ENCODE measurements at places on chromosomes 6 and 20. TPM values are rescaled to one million over a fixed set of nuclear protein-coding genes. Genes with fewer than 3 reads are reported as not detected.
A peak's percentile ranks its signal among the peaks of the same experiment; 100 is the strongest.

ZFAND3 gene
- total RNA-seq, result 23.4 TPM

DNA sequence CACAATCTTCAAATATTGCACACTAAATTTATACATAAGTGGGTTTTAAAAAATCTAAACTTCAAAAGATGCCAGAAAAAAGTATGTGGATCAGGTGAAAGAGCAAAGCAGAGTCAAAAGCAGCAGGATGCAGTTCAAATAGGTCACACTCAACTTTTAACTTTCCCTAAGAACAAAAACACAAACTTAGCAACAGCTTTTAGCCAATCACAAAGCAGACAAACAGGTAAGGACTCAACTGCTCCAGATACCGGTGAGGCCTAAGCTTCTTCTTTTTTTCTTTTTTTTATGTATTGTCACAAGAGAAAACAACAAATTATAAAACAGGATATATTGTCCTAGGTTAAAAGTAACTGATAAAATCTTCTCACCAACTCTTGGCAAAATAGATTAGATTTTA lies 74.7 kb downstream of the SESN1 start:
- DNase-seq, result no peak

DNA sequence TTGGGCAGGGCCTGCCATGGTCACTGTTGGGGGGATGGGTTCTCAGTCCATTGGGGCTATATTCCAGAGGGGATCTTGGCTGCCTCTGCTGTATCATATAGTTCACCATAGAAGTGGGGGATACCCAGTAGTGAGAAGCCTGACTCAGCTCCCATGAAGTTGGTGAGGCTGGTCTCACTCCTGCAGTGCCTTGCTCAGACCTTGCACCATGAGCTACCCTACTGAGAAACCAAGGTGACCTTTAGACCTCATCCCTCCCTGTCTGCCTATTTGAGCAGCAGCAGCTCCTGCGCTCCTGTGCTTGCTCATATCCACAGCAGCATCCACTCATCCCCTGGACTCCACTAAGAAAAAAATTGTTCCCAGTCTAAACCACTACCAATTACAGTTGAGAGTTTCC lies 56.0 kb upstream of the HEY2 start:
- DNase-seq, result no peak

GRCh38 chr6:129672881-129673631 lies 36.9 kb downstream of the ARHGAP18 start:
- DNase-seq, result no peak

SPATA25 gene
- 1.7 TPM for total RNA-seq

GRCh38 chr20:3168079-3168828 lies 5.1 kb downstream of the LZTS3 start:
- no peak for DNase-seq

ALDH8A1 gene
- total RNA-seq, result 1.4 TPM

GRCh38 chr6:12049165-12049564 lies 37.1 kb downstream of the HIVEP1 start:
- DNase-seq, result no peak

DNA sequence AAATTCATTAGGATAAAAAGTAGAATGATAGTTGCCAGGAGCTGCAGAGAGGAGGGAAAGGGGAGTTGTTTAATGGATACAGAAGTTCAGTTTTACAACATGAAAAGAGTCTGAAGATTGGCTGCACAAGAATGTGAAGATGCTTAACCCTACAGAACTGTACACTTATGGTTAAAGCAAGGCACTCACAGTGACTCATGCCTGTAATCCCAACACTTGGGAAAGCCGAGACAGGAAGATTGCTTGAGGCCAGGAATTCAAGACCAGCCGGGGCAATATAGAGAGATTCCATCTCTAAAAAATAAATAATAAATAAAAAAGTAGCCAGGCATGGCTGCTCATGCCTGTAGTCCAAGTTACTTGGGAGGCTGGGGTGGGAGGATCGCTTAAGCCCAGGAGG lies 174.0 kb downstream of the TASP1 start:
- no peak for DNase-seq

DNA sequence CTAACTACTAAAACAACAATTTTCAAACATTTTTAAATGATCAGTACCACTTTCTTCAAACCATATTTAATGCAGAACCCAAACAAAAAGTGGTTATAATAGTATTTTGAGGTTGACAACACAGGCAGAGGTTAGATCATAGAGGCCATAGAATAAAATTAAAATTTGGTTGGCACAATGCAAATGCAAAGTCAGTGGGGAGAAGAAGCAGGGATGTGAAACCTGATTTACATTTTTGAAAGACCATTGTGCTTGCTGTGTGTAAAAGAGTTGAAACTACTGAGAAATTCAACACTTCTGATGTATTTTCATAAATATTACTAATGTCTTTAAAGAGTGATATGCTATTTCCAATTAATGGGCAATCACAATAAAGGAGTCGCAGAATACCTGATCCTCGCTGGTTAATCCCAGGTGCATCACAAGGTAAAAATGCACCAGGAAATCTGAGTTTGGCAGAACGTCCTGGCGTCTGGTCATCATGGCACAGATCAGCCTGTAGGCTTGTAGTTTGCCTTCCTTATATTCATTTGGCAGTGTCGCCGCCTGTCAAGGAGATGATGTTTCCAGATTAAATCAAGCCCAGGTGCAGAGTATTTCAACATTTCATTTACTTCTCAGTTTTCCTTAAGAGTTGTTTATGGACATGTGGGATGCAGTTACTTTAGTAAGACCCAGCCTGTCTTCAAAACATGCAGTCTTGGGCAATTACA lies 141.2 kb downstream of the RALGAPA2 start:
- DNase-seq, result no peak

GRCh38 chr6:161727083-161727833 lies 453.4 kb upstream of the AGPAT4 start:
- DNase-seq, result no peak

IP6K3 gene
- not detected for total RNA-seq

DNA sequence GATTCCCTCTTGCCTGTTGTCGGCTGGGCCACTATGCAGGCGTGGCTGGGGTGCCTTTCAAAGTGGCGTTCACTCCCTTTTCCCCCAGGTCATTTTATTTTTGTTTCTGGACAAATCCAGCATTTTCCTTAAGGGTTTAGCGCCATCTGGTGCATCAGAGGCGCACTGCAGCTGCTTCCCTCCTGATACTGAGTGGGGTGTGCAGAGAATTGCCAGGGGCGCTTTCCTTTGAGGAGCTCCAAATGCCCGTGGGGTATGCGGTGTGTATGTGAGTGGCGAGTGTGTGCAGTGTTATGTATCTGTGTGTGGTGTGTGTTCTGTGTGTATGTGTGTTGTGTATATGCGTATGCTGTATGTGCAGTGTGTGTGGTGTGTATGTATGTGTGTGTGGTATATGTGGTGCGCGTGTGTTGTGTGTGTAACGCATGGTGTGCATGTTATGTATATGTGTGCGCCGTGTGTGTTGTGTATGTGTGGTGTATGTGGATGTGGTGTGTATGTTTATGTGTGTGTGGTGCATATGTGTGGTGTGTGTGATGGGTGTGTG lies 100.1 kb upstream of the AGPAT4 start:
- peak; percentile 14 for DNase-seq

ARHGAP18 gene
- total RNA-seq, result 8.6 TPM

GRCh38 chr20:18847226-18847755 lies 33.7 kb downstream of the SCP2D1 start:
- DNase-seq, result no peak

CPNE5 gene
- total RNA-seq, result 4.8 TPM

DNA sequence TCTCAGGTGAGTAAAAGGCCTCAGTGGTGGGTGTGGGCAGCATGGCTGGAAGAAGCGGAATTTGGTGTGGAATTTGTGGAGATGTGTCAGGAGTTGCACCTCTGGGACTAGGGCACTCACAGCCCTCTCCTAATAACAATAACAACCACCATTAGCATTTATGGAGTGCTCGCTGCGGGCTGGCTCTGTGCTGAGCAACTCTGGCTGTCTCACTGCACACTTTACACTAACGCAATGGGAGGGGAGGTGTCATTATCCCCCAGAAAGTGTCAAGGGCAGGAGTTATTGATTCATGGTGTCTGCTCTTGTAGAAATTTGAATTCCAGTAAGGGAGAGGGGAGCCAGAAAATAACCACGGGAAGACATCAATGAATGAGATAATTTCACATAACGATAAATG lies 22.7 kb upstream of the SCRT2 start:
- no peak for DNase-seq

DNA sequence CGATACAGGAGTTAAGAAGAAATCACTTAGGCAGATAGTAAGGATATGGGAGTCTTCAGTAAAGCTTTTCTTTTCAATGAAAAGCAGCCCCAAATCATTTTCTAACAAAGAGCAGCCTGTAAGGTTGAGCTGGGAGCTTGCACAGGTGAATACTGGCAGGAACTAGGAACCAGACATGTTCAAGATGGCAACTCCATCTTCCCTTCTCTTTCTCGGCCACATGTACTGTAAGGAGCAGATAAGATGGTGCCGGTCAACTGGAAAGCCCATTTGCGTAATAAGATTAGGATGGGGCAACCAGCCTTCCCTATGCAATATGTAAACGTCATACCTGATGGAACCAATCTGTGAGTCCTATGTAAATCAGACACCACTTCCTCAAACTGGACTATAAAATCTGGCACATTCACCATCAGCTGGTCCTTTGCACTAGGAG lies 46.2 kb upstream of the RNGTT start:
- no peak for DNase-seq

ADAM33 gene
- 3.6 TPM for total RNA-seq

PARD6B gene
- total RNA-seq, result 17.5 TPM

- DNase-seq, result no peak
These were observed 531.2 kb downstream of the TFAP2B start for GRCh38 chr6:51349857-51350256.

E2F3 gene
- total RNA-seq, result 3.6 TPM

- DNase-seq, result no peak
These were observed 16.2 kb upstream of the TMEM181 start for GRCh38 chr6:158543606-158544185.

- no peak for DNase-seq
These were observed 243.9 kb upstream of the RUNX2 start for GRCh38 chr6:45084257-45084656.

DNA sequence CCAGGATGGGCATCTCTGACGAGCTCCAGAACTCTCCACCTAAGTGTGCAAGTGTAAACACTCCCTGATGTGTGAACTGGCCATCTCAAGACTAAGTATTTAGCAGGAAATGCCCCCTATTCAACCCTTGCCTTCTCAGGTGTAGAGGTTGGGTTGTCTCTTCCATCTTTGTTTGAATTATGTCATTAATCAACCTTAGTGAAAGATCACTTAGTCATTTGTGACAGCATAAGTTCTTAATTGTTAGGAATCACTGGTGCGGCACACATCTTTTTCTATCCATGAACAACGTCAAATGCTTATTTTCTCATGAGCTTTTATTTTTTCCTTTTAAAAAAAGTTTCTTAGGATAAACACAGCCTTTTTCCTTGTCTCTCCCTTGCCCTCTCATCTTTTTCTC lies 151.6 kb downstream of the ESR1 start:
- no peak for DNase-seq

WFDC2 gene
- 3.4 TPM for total RNA-seq

ZC2HC1B gene
- 0.31 TPM for total RNA-seq

- DNase-seq, result no peak
These were observed 190.3 kb upstream of the PREP start for GRCh38 chr6:105593056-105593690.
